ENCODE measurements at places on chromosomes 4 and X.

GRCh38 chr4:110484029-110484428 is 8.1 kb downstream of the ENPEP start:
- DNase-seq, result no peak

- DNase-seq, result no peak
Observed at GRCh38 chrX:44483965-44484606, 58.6 kb downstream of the FUNDC1 start.

- DNase-seq, result no peak
Observed at GRCh38 chr4:48649505-48649904, 130.6 kb downstream of the FRYL start.

GRCh38 chr4:110622841-110623717 is at the start of gene PITX2:
Gene PITX2 (minus strand): TSS chr4:110623077. CDS start chr4:110622460, 617 bp downstream.
- DNase-seq, result no peak

DNA sequence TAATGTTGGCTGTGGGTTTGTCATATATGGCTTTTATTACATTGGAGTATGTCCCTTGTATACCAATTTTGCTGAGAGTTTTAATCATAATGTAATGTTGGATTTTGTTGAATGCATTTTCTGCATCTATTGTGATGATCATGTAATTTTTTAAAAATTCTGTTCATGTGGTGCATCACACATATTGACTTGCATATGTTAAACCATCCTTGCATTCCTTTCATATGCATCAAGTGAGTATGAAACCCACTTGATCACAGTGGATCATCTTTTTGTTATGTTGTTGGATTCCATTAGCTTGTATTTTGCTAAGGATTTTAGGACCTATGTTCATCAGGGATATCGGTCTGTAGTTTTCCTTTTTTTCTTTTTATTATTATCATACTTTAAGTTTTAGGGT is 12.1 kb downstream of the HEPH start:
- no peak for DNase-seq

Measured in stimulated activated CD4-positive, alpha-beta T cell treated with anti-CD3 and anti-CD28 coated beads, Interleukin-1b, Interleukin-23, amount 100 ng/mL, for 1 hour (primary cell).